ENCODE measurements at places on chromosomes 2 and 18.

DNA sequence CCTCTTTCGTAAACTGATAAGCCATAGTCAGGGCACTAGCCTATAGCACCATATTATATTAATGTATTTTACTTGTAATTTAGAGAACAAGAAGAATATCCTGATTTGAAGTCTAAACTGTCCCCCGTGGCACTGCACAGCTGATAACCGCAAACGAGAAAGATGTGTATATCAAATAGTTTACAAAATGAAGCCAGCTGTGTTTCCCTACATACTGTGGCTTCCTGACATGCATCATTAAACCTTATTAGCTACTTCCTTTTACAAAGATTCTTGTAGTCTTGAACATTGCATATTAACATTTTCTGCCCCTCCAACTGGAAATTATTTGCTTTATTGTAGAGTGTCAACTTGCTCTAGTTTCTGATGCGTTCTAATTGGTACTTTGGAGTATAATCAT lies 153.5 kb upstream of the NFATC1 start:
- DNase-seq = no peak

DNA sequence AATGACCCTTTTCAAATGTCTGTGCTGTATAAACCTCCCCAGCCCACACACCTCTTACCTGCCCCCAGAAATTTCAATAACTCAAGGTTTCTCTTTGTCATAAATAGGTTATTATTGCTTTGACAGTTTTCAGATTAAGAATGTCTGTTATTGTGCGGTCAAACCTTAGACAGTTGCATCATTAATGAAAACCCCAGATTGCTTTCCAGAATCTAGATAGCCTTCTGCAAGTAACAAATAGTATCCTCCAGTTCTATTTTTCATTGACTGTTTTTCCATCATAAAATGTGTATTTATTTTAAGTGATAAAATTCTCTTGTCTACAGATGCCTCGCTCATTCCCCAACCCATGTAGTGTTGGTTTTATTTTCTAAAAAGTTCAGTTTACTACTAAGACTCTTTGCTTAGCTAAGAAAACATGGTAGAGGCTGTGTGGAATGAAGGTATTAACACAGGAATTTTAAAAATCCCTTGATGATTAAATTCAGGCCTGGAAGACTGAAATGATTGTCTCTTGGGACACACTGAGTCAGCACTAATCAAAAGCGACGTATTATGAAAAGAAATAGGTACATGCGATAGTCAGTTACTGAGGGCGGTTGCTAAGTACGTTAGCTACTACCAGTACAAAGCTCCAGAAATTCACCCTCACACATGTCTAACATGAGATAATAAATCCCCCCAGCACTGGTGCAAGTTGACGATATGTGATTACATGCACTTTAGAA lies 38.4 kb upstream of the ITGAV start:
- no peak for DNase-seq

DNA sequence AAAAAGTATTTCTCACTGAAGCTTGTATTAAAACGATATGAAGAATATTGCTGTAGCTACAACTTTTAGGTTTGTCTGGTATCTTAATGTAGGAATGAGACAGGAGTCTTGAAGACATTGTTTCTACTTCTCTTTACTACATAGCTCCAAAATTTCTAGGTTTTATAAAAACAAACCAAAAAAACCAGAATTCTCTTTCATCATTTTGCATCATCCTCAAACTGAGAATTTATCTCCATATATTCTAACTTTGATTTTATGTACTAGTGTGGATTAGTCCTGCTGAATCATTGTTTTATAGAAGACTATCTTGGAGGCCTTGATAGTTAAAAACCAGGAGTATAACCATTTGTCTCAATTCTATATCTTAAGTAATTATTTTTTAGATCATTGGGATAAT lies 100.2 kb downstream of the ICA1L start:
- no peak for DNase-seq

DNA sequence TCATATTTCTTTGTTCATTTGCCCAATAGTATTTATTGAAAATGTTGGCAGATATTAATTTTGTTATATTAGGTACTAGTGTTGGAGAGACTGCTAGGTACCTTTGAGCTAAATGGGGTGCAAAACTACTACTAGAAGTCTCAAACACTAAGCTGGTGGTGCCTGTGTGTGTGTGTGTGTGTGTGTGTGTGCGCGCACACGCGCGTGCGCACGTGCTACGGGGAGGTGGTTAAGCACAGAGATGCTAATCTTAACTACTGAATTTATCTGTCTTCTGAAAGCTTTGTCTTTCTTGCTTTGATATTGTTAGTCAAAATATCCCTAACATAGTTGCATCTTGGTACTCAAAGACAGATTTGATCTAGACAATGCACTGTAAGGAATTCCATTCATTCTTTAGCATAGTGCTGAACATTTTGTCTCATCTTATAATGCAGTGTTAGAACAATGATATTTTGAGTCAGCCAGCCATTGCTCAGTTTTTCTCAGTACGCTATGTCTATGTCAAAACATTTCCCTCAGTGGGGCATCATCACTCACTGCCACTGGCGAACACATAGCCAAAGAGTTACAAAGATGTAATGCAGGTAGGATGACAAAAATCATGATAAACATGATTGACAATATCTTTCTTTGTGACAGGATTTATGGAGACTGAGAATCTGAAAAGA lies 396.0 kb upstream of the RGPD4 start:
- no peak for DNase-seq

DNA sequence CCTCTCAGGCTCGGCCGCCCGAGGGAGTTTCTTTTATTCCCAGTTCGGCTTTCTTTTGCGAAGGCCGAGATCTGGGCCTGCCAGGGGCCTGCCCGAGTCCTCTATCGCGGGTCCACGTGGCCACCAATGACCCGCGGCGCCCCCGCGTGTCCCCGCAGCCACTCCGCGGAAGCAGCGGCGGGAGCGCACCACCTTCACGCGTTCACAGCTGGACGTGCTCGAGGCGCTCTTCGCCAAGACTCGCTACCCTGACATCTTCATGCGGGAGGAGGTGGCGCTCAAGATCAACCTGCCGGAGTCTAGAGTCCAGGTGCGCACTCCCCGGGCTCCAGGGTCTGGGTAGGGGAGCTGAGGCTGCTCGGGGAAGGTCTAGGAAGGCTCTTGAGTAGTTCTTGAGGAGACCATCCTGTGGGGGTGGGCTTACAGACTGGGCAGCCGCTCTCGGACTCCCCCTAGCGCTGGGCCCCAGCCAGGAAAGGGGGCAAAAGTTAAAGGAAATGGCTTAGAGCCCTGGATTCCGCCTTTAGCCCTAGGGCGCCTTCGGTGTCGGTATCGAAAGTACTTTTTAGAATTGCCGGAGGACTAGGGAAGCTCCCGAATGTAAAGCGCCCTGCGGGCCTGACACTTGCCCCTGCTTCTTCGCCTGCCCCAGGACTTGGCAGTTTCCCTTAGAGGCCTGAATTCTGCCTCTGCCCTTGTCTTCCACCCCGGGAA lies 3.4 kb downstream of the OTX1 start:
- peak; percentile 70 for DNase-seq

DNA sequence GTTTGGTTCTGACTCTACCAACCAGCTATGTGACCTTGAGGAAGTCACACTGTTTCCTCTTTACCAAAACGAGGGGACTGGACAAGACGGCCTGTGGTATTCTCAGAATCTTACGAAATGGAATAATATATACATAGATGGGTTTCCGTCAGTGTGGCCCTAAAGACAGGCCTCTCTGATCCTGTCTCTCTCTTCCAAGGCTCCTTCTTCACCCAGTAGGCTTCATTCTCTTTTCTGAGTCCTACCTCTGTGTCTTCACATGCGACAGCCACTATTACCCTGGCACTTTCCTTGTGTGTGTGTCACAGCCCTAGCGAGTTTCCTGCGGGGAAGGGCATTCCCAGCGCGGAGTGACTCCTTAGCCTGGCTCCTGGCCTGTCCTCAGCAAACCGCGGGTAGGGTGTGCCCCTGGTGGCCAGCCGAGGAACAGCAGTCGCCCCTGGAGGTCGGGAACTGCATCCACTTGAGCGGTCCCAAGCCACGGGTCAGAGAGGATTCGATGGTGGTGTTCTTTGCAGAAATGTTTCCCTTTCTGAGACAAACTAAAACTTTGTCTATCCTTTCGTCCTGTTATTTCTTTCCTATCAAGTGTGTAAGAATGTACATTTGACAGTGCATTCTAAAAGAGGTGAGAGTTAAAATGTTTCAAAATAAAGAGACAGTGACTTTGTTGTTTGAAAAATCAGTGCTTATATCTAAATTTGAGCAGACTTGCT lies 63.3 kb downstream of the RAB31 start:
- DNase-seq = peak; percentile 80

- DNase-seq = peak; percentile 32
These were observed 30.1 kb upstream of the FAM117B start for GRCh38 chr2:202604699-202605098.

- DNase-seq = no peak
These were observed 128.9 kb upstream of the ASB18 start for GRCh38 chr2:236393101-236393500.

DNA sequence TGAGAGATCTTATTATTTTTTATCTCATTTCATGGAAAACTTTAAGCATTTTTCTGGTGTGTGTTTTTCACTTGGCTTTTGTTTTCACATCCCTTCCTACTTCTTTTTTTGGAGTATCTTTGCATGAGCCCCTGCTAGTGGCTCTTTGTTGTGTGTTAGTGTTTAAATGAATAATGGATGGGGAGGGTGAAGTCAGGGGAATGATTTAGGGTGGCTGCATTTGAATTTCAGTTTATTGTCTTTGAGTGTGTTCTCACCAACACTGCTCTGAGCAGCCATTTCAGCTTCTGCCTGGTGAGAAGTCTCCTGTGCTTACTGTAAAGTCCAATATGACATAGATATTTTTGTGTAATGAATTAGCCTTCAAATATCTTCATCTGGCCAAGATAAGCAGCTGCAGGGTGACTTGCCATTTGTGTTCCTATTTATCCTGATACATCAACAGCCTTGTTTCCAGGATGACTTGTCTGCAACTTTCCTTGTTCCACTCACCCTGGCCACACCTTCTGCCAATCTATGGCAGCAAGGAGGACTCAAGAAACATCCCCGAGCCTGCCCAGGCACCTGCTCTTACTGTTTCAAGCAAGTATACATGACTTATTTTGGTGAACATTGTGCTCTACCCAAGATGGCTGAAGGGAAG lies 182.6 kb downstream of the PDE11A start:
- DNase-seq = no peak

GRCh38 chr2:38765149-38765548 lies 12.9 kb upstream of the GEMIN6 start:
- no peak for DNase-seq

DNA sequence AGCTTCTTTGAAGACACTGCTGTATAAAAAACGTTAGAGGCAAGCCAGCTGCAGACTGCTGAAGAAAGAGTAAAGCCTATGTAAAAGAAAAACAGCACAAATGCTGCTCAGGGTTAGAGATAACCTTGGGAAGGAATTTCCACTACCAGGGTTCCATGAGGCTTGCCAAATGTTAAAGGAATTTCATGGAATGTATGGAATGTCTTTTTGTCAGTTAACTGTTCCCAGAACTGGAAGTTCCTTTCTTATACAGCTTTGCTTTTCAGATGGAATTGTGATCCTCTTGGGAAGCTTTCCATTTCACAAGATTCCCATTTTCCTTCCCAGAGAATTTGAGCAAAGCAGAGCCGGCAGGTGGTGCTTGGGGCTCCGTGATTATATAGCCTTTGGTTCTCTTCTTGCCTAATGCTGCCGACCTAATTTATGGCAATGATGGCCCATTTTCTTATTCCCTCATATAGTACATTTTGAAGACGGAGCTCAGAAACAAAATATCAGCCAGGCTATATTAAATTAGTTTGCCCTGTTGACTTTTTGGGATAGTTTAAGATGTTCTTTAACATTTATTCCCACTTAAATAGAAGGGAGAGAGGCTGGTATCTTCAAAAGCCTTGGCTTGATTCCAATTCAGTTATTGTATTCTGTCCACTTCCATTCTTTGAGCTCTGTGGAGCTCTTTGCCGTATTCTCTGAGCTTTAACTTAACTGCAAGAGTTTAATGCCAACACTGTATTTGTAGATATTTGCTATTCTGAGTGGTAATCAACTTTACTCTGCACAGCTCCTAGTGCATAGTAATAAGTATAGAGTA lies 162.3 kb downstream of the PHLPP1 start:
- DNase-seq = no peak

- DNase-seq = no peak
These were observed 97.1 kb downstream of the SH3RF3 start for GRCh38 chr2:109226128-109226527.

GRCh38 chr2:43851011-43851980 lies 12.5 kb downstream of the ABCG8 start:
- DNase-seq = no peak

GRCh38 chr2:15615301-15615920 lies 23.7 kb downstream of the DDX1 start:
- DNase-seq = no peak

GRCh38 chr18:8274370-8274769 lies 334.9 kb upstream of the RAB12 start:
- no peak for DNase-seq

DNA sequence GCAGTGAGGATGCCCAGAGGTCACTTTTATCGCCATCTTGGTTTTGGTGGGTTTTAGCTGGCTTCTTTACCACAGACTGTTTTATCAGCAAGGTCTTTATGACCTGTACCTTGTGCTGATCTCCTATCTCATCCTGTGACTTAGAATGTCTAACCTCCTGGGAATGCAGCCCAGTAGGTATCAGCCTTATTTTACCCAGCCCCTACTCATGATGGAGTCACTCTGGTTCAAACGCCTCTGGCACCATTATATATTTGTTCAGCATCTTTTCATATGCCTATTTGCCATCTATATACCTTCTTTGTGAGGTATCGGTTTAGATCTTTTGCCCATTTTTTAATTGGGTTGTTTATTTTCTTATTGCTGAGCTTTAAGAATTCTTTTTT lies 7.2 kb upstream of the CCNT2 start:
- no peak for DNase-seq

DNA sequence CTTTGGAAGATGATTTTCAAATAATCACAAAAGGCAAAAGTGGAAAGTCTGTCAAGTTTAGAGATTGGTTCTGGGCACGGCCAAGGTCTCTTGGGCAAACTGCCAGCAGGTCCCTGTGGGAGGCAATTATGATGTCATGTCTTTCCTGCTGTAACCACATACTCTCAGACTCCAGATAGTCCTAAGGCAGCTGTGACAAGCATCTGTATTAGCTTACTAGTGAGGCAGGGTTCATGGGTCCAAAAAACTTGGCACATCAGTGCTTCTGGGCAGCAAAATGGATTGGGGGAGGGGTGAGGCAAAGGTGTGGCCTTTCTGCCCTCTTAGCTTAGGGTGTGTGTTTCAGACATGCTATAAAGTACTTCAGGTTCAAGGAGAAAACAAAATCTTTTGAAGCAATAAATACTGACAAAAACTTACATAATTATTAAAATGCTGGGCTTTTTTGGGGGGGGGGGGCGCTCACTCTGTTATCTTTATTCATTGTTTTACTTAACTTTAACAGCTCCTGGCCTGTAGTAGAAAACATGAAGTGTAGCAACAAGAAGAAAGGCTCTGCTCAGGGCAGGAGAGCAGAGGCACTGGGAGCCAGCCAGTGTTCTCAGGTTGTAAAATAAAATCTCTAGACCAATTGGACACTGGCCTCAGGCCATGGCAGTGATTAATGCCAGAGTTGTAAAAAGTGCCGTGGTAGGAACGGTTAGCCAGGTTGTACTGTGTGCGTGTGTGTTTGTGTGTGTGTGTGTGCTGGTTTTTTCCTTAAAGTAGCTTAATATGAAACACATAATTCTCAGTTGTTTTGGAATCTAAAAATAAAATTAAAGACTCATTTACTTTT lies 14.3 kb upstream of the TANC1 start:
- DNase-seq = peak; percentile 91

Measured in hematopoietic multipotent progenitor cell treated with erythropoietin and hydrocortisone succinate and interleukin-3 and kit ligand, for 4 days (in vitro differentiated cells).